ENCODE measurements at places on chromosomes 6 and 20.

DNA sequence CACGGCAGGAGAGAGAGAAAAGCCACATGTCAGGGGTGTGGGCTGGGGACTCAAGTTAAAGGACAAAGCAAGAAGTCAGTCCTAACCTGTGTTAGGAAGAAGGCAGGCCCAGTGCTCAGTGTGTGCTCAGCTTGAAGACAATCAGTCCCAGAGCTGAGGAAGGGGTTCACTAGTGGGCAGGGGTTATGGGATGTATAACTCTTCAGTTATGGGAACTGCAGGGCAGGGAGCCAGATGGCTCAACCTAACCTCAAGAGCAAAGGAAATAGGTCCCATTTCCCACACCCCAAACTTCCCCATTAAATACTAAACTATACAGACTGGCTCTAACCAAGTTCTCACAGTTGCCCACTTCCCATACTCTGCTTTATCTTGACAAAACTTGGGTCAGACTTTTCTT is 7.4 kb upstream of the SSTR4 start:
- no peak for DNase-seq

DNA sequence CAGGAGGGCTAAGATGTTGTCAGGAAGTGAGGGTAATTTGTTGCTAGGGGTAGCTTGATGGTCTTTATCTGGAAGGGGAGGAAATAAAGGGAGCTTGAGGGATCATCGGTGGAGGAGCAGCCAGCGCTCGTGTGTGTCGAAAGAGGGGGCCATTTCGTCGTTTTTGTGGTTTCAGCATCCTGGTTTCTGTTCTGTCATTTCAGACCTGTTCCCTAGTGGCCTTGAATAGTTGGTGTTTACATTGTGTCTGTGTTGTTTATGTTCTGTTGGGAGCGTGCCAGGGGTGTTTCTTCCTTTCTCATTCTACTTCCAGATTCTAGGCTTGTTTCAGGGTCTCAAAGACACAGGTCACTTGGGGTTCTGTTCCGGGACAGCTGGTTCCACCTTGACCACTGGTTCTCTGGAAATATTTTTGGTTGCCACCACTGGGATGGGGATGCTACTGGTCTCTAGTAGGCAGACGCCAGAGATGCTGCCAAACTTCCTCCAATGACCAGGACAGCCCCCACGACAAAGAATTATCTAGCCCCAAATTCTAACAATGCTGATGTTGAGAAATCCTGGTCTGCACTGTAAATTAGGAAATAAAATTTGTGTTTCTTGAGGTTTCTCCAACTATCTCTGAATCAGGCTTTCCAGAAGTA is 113.9 kb upstream of the NAA20 start:
- peak; percentile 85 for DNase-seq

DNA sequence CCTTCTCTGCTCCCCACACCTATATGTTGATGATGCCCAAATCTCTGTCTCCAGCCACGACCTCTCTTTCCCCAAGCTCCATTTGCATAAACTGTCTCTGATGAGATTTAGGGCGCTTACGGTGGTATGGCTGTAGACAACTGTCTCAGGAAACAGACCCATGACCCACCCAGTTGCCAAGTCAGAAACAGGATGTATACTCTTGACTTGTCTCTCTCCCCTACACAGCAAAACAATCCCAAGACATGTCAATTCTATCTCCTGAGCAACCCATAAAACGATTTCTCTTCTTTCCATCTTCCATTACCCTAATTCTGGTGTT is 13.9 kb downstream of the GNL1 start:
- no peak for DNase-seq

DNA sequence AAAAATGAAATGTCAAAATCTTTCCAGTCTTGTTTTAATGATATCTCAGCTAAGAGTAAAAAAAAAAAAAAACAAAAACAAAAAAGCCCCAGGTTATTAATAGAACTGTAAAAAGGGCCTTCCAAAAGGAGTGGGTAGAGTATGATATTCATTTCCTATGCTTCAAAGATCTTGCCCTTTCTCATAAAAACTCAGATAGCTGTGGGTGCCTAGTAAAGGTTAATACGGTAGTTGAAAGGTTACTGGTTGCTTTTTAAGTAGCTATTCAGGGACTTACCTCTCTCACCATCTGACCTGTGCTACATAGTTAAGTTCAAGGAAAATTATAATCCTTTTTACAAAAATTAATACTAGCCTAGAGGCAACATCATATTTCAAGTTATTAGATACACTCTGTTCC is 14.9 kb downstream of the TRMT6 start:
- no peak for DNase-seq

DNA sequence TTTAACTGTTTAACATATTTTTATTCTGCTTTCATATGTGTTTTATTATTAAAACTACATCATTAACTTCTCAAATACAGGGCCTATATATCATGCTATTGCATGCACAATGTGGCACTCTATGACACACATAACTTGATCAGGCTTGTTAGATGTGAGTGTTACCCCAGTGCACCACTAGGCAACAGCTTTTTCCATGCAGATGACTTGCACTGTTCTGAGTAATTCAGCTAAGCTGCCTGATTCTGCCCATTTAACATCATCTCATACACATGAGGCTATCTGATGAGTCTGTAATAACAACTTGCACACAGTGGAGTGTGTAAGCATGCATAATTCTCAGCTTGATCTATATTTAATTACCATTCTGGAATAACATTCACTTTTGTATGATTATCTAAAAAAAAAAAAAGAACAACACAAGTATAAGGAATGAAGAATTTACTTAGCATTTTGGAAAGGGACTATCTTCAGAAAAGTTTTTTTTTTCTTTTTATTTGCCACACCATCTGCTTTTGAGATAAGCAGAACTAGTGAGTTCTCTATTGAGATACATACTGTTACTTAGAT is 83.1 kb downstream of the GRM1 start:
- DNase-seq = no peak

Data from HuH-7 (cell line).